ENCODE measurements at places on chromosomes 12 and 14. TPM values are rescaled to one million over a fixed set of nuclear protein-coding genes. Genes with fewer than 3 reads are reported as not detected.

DNA sequence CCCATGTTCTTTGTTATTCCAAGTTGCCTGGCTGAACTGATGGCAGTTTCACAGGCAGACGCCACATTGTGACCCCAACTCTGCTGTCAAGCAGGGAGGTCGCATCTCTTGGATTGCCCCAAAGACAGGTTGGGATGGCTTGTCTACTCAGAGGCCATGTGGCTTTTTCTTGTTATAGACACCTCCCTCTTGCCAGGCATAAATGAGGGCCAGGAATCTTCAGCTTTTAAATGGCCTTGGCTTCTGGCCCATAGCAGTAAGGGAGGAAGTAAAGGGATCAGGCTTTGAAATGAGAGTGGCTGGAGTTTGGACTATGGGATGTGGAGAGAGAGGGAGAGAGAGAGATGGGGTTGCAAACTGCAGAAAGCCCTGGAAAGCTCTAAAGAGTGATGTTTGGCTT, 215.0 kb downstream of the TBX5 start:
- DNase-seq: no peak

- DNase-seq: no peak
Observed at GRCh38 chr12:93352321-93352720, 25.4 kb upstream of the NUDT4 start.

DNA sequence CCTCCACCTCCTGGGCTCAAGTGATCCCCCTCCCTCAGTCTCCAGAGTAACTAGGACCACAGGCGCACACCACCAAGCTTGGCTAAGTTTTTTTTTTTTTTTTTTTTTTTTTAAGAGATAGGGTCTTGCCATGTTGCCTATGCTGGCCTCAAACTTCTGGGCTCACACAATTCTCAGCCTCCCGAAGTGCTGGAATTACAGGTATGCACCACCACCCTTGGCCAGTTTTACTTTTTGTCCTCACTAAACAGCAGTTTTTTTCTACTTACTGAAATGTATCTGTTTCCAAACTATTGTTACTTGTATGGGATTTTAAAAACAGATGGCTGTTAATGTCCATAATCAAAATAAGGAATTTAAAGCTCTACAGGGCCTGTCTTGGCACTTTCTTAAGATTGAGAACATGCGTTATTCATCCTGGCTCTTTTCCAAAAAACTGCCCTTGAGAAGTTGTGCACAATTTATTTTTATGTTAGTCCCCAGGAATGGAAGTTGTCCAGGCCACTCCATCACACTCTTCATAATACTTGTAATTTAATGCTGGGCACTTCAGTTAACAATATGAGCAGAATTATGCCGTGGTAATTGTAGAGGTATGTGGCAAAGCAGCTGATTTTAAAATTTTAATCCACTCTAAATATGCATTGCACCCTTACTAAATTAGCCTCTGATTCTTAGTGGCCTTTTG, 51.9 kb upstream of the REP15 start:
- DNase-seq: no peak

The ART4 gene
- total RNA-seq: 0.16 TPM

The ANKLE2 gene
- total RNA-seq: 74.6 TPM
